ENCODE measurements at places on chromosomes 4 and X.

DNA sequence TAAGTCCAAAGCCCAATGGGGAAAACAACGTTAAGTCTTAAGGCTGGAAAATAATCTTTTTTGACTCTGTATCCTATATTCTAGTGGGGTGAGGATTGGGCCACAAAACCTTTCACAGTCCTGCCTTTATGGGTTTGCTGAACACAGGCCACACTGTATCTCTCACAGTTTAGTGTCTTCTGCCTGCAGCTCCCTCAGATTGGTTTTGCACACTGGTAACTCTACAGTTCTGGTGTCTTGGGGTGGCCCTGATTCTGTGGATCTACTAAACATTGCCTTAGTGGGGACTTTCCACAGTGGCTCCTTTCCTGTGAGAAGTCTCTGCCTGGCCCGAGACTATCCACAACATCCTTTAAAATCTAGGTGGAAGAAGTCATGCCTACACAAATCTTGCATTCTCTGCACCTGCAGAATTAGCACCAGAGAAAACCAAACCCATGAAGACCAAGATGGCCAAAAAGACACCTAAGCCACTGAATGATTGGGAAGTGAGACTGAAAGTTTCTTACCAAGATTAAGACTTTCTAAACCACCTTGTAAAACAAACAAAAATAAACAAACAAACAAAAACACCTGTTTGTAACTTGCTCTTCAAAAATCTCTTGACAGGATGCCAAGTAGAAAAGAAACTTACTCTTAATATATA, 150.4 kb upstream of the PCDH10 start:
- DNase-seq = no peak

- no peak for DNase-seq
These were observed 50.8 kb downstream of the SMIM14 start for GRCh38 chr4:39587881-39588280.

GRCh38 chrX:47846040-47846439, 9.3 kb downstream of the ZNF81 start:
- no peak for DNase-seq

- DNase-seq = no peak
These were observed 49.4 kb upstream of the HGFAC start for GRCh38 chr4:3392321-3392720.

- DNase-seq = no peak
These were observed 41.5 kb upstream of the ZXDA start for GRCh38 chrX:57951666-57952319.

All from islet precursor cell (in vitro differentiated cells).